ENCODE measurements at places on chromosomes 1 and 21.

GRCh38 chr1:209625791-209626285, 26.4 kb downstream of the LAMB3 start:
- DNase-seq = no peak

- no peak for DNase-seq
Measured at GRCh38 chr1:204577794-204578478, 61.7 kb downstream of the MDM4 start.

DNA sequence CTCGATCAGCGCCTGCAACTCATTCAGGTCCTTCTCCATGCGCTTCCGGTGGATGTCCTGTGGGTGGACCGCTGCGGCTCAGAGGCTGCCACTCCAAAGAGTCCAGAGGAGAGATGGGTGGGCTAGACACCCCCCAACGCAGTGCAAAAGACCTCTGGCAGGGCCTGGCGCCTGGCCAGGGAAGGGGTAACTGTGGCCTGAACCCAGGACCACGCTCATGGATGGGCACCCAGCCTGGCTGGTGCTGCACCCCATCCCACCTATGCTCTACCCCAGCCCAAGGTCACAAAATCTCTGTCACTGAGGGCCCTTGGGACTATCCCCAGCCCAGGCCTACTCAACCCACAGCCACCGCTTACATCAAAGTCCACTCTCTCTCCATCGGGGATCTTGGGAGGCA, 12.2 kb downstream of the TNNT2 start:
- DNase-seq = no peak

- DNase-seq = no peak
Measured at GRCh38 chr1:69754521-69754920, 186.8 kb downstream of the LRRC7 start.

DNA sequence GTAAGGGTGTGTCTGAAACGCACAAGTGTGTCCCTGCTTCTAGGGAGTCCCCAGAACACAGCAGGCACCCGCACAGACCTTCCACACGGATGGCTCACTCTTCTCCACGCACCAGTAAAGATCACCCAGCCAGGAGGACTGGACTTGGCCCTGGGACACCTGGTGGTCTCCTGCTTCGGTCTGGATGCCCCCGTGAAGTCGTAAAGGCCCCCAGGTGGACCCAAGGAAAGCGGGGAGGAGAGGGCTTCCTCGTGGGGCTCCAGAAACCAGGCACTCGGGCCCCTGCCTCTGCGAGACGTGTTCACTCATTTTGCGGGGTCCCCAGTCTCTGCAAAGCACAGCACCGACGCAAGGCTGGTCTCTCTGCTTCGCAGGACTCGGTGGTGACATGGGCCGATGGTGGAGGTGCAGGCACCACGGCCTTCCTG, 20.2 kb upstream of the COL6A2 start:
- DNase-seq = no peak

GRCh38 chr1:211730347-211730746, 54.9 kb upstream of the NEK2 start:
- no peak for DNase-seq

- no peak for DNase-seq
Measured at GRCh38 chr21:26914557-26914956, 52.3 kb downstream of the ADAMTS5 start.

GRCh38 chr1:23497777-23498439, 13.9 kb upstream of the ASAP3 start:
- DNase-seq = no peak

DNA sequence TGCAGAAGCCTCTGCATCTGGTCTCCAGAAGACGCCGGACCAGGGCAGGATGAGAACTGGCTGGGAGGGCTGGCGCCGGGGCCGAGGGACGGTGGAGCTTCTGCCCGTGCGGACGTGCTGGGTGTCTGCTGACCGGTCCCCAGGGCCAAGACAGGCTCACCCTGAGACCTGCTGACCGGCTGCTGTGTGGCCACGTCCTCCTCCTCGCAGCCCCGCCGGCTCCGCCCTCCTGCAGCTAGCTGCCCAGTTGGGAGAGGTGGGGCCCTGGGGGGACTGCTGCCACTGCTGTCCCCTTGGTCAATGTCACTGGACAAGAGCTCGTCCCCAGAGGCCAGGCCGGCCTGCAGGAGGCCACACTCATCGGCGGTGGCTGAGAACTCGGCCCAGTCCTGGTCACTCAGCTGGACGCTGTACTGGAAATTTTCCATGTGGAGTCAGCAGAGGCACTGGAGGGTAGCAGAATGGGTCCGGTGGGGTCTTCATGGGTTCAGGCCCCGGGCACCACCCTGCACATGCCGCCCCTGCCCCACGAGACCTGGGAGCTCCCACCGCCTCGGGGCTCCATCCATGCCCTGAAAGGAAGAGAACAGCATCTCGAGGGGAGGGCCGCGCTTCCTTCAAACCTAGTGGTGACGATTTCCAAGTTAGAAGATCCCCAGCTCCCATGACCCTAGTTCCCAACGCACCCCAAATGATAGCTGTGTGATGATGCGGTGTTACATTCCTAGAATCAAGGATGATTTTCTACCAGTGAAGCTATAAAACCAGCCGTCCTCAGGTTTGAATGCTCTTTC, 1.1 kb downstream of the PERM1 start:
- DNase-seq = no peak

DNA sequence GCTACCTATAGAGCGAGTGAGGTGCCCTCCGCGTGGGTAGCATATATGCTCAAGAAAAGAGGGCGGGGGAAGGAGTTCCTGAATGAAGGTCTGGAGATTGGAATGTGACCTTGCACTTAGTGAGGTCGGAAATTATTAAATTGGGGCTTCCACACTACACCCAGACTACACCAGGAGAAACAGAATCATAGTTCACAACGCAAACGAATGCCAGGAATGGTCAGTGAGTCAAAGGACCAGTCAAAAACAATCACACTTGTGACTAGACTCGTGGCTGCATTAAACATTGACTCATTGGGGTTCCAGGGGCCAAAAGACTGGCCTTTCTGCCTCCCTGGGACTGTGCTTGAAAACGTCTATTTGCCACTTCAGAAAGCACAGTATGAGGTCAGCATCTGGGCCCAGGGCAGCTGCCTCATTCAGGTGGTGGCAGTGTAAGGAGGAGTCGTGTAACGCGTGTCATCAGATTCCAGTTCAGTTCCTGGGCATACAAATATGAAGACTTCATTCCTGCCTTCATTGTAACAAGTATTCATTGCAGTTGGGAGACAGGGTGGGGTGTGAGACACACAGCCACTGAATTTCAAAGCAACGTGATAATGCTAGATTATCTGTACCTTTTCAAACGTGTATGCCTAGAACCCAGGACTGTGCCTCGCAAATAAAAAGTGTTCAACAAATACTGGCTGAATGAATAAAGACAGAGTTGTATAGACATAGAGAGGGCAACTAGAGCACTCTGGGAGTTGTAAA, at the start of gene YOD1:
YOD1 (minus strand) TSS at position 18 of the 753 bp plus-strand sequence. CDS start 178 bp downstream, outside the sequence.
- no peak for DNase-seq

- DNase-seq = no peak
Measured at GRCh38 chr1:54084794-54085193, 31.4 kb downstream of the TCEANC2 start.

DNA sequence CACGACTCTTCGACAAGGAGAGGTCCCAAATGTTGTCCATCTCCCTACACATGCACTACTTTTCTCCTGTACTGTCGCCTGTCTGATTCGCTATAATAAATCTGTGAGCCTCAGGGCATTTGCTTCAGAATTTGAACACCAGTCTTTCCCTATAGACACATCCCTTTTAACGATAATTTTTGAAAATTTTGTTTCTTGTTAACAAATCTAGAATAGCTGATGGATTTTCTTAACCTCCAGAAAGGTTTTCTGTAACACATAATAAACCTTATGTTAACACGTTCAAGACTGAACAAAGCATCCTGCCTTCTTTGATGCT, 704 bp downstream of the CAPZA1 start:
- DNase-seq = no peak

GRCh38 chr1:117365350-117366176, 1.7 kb upstream of the MAN1A2 start:
- DNase-seq = no peak

GRCh38 chr1:111318523-111318922, 27.9 kb downstream of the CHIA start:
- no peak for DNase-seq

DNA sequence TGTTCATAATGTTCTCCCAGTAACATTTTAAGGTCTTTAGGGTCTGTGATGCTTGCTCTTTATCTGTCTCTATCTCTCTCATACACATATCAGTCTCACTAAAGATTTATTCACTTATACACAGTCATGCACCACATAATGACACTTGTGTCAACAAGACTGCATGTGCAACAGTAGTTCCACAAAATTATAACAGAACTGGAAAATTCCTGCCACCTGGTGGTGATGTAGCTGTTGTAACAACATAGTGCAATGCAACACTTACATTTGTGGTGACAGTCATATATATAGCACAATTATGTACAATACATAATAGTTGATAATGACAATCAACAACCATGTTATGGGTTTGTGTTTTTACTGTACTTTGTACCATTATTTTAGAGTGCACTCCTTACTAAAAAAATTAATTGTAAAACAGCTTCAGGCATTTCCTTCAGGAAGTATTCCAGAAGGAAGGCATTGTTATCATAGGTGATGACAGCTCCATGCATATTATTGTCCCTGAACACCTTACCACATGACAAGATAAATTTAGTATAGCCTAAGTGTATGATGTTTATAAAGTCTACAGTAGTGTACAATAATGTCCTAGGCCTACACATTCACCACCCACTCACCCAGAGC, 8.1 kb downstream of the TDRD5 start:
- DNase-seq = no peak

- DNase-seq = no peak
Measured at GRCh38 chr1:64001038-64001437, 202.4 kb upstream of the UBE2U start.

GRCh38 chr1:208438112-208438699, 194.0 kb upstream of the PLXNA2 start:
- no peak for DNase-seq

- DNase-seq = no peak
Measured at GRCh38 chr1:34549199-34549598, 205.6 kb upstream of the GJB5 start.

GRCh38 chr1:43387976-43388599, 1.5 kb downstream of the MED8 start:
- DNase-seq = no peak

DNA sequence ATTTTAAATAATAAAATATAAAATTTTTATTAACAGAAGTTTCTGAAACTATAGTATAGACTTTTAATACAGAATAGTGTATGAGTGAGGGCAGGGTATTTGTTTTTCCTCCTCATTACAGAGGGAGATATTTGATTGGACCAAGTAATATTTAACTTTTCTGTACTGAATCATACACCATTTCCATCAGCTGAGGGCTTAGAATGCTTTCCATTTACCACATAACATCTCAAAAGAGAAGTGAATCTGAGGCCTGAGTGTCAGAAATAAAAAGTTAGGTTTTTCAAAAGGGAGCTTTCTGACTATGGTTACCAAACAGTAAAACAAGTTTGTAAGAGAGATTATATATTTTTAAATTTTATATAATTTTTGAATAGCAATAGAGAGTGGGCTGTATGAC, 29.5 kb downstream of the TLCD4 start:
- no peak for DNase-seq

GRCh38 chr1:204703268-204703664, 17.7 kb upstream of the LRRN2 start:
- DNase-seq = no peak

DNA sequence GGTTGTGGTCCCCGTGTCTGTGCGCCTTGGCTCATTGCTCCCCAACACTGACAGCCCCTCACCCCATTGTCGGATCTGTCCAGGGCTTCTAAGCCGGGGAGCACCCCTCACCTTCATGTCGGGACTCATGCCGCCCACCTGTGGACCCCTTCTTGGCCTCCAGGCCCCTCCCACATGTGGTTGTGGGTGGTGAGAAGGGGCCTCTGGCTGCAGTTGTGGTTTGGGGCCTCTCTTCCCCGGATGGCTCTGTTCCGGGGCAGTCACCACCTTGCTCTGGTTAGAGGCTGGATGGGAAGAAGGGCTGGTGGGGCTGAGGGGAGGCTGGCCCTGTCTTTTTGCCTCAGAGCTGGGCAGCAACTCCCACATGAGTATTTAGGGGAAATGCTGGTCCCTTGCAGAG, 158.6 kb upstream of the C1orf174 start:
- no peak for DNase-seq

DNA sequence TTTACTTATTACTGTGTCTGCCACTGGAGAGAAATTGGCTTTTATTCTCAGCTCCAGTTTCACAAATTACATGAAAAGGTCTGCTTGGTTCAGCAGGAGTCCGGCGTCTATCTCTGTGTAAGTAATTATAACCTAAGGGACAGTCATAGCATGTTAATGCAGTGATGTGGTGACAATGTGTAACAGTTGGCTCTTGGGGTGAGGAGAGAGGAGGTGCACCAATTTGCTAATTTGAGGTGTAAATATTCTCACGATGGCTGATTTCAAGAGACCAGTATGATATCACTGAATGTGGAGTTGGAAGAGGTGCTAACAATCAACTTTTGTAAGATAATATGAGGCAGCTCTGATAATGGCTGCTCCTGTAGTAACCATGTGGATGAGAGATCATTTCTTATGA, 86.1 kb downstream of the CTH start:
- DNase-seq = no peak

DNA sequence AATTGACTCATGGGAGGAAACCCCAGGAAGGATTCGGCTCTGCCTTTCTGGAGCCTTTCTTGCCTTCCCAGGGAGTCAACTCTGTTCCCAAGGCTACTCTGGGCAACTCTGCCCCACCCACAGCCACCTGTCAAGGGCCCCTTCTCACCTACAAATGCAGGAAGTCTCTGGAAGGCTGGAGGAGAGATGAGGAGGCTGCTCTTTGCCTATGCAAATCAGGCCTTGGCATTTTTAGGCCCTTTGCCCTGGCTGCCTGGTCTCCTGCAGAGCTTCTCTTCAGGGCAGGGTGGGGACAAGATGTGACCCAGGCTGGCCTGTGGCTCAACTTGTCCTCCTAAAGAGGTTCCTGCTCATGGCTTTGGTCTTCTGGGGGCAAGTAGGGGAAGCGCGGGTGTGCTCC, 5.4 kb downstream of the SLC6A9 start:
- no peak for DNase-seq

GRCh38 chr1:111679541-111679940, 59.7 kb downstream of the INKA2 start:
- no peak for DNase-seq

- no peak for DNase-seq
Measured at GRCh38 chr1:109530457-109531087, 9.1 kb upstream of the GPR61 start.

DNA sequence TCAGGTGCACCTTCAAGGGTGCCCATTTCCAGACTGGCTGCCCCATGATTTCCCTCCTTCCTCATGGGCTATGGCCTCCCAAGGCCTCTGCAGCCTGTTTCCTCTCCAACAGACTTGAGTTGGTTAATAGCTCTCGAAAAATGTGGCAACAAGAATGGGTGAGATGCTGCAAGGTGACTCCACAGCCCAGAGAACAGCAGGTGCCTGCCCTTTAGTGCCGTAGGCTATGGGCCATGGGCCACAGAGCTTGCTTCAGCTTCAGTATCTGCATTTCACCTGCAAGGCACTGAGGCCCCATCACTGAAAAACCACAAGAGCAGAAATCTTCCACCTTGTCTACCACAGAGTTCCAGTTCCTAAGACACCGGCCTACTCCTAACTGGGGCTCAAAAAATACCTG, 122.0 kb downstream of the ETS2 start:
- no peak for DNase-seq
